ENCODE measurements at places on chromosomes 4 and X.

DNA sequence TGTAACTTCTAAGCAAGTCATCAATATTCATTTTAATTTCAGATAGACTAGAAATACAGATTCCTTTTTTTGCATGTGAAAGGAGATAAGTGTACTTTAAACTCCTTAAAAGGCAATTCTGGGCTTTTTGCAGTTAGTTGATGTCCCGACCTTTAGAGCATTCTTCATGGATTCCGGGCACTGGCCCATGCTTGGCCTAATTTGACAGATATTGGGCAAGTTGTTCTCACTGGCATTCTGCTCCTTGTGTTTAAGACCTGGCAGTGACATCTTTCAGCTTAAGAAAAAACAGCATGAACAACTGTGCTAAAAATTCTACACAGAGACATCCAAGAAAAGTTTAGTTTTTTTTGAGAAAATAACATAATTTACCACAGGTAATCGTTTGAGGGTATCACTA, 1037.2 kb downstream of the PCDH18 start:
- DNase-seq: no peak

DNA sequence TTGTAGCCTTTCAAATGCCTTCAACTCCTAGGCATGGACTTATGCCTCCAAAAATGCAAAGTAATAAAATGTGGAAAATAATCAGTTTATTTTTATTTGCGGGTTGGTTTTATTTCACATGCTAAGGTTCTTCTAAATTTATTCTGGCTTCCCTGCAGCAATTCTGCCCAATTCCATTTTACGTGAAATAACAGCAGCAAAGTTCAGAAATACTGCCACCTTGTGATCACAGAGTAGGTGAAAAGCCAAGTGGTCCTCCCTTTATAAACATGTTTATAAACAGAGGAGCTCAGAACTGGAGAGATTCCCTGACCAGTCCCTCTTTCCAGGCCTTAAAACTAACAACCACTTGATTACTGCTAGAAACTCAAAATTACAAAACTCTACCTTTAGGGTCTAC, 14.7 kb upstream of the DCHS2 start:
- no peak for DNase-seq

GRCh38 chr4:18012134-18012806, 9.3 kb downstream of the LCORL start:
- DNase-seq: no peak

DNA sequence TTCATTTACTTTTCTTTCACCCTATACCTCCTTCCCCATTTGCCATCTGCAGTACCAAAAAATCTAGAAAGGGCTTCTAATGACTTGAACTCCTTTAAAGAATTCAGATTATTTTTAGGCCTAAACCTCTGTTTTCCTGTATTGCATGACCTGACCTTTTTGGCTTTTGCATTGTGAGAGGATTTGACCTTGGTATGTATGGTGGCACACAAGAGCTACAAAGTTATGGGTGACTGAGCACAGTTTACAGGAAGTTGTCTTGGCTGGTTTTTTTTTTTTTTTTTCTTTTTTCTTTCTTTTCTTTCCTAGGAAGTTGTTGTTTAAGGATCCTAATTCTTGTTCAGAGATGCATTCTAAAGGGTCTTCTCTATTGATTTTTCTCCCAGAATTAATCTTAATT, 32.0 kb upstream of the MTMR8 start:
- DNase-seq: no peak

GRCh38 chr4:185341841-185342240, 53.9 kb downstream of the LRP2BP start:
- DNase-seq: no peak

- no peak for DNase-seq
Measured at GRCh38 chr4:2348786-2349185, 69.7 kb downstream of the ZFYVE28 start.

DNA sequence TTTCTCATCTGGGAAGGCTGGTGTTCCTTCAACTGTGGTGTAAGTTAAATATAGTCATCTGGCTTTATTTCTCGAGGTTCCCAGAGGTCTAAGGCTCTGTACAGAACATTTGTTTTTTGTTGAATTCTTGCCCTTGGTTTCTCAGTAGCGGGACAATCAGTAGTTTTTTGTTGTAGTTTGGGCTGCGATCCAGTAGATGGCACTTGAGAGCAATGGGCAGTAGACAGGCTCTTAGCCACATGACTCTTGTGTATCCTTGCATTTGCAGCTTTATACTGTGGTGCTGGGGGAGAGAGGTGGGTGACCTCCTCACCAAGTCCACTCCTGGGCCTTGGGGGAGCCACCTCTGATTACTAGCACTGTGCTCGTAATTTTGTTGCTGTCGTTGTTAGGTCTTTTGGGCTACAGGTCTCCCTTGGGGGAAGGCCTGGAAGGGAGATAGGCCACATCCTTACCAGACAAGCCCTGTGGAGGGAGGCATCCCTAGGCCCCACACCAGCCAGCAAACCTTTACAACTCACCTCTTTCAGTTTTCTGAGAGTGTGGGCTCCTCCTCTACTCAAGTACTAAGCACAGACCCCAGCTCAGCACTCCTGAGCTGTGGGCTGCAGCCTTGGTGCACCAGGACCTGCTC, 8.1 kb downstream of the ETDB start:
- DNase-seq: peak; percentile 29

- DNase-seq: no peak
Measured at GRCh38 chrX:78075787-78076389, 28.2 kb upstream of the PGK1 start.

- DNase-seq: no peak
Measured at GRCh38 chrX:106177982-106178321, 9.8 kb downstream of the PWWP3B start.

DNA sequence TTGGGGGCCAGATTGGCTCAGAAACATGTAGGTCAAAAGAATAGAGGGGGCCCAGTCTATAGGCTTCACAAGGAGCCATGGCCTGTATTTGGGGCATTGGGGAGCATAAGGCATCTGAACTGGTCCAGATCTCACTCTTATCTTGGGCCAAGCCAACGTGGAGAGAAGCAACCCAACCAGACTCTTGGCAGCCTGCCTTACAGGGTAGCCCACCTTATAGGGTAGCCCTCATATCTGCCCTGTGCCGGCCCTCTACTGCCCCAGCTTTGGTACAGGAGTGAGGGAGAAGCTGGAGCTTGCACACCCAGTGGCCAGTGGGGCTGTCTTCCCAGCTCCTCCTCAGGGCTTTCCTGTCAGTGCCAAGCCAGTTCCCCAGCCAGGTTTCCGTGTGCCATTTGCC, 142.2 kb downstream of the AMMECR1 start:
- no peak for DNase-seq

DNA sequence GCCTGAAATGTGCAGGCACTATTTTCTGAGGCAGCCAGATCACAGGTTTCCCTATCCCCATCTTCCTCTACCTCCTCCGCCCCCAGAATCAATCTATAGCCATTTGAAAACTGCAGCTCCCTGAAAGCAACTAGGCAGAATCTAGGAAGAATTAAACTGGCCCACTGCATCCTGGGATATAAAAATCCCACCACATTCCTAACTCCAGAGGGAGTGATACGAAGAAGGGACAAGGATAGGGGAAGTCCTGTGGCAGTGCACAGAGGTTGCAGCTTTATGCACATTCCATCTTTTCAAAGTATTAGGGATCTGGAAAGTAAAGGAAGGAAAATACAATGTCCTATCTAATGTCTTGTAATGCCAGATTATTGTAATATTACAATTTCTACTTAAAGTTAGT, 18.3 kb upstream of the HERC3 start:
- no peak for DNase-seq

DNA sequence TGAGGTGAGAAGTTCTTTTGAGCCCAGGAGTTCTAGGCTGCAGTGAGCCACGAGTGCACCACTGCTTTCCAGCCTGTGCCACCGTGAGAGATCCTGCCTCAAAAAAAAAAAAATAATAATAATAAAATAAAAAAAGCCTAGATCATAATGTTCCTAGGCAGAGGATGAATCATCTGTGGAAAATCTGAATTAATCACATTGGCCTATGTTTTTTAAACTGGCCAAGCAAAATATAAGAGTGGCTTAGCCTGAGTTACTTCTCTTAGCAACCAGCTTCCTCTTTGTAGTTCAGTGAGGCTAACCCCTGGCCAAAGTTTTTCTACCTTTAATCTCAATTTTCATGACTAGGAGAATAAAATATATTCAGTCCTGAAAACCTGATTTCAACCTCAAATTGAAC, 614.6 kb downstream of the PPP4R3C start:
- no peak for DNase-seq

GRCh38 chr4:8215001-8215427, 15.9 kb downstream of the SH3TC1 start:
- DNase-seq: no peak

DNA sequence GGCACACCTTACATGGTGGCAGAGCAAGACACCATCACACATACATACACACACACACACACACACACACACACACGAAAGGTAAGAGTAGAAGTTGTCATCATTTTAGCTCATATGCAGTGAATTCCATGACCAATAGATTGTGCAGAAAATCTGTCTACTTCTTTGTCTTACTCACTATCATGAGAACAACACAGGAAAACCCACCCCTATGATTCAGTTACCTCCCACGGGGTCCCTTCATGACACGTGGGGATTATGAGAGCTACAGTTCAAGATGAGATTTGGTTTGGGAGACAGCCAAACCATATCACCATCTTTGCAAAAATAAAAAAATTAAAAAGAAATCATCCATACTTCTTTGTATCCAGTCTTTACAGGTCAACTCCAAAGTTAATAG, 221.1 kb downstream of the BMPR1B start:
- DNase-seq: no peak

- DNase-seq: no peak
Measured at GRCh38 chr4:77465271-77465670, 140.3 kb upstream of the CXCL13 start.

- DNase-seq: no peak
Measured at GRCh38 chr4:95466791-95467190, 82.0 kb downstream of the UNC5C start.

- no peak for DNase-seq
Measured at GRCh38 chrX:4668802-4669536, 955.5 kb upstream of the PRKX start.

- DNase-seq: no peak
Measured at GRCh38 chr4:94621491-94622080, 136.2 kb upstream of the BMPR1B start.

DNA sequence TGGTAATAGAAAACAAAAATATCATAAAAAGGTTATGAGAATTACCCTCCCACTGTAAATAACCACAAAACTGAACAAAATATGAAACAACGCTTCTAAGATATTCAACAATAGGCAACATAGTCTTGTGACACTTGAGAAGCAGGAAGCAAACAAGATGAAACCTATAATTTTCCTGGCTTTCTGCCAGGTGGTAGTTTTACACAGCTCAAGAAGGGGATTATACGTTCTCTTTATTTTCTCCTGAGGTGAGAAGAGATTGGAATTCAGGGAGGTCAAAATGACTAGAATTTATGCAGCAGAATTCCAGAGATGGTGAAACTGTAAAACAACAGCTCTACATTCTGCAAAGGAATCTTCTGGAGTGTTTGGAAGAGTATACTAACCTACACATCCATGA, 186.0 kb downstream of the HHIP start:
- no peak for DNase-seq

GRCh38 chr4:98638661-98639060, 19.8 kb downstream of the TSPAN5 start:
- no peak for DNase-seq

DNA sequence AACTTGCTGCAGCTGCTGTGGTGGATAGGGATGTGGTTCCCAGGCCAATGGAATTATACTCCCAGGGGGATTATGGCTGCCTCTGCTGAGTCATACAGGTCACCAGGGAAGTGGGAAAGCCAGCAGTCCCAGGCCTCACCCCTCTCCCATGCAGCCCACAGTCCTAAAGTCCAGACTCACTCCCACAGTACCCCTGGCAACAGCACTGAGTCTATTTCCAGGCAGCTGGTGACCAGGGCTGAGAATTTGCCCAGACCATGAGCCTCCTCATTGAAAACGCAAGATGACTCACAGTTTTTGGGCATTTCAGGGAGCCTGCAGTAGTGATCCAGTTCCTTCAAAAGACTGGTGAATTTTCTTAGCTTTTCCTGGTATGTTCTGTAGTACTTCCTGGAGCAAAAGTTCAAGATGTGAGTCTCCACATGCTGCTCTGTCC, 137.6 kb downstream of the NPNT start:
- DNase-seq: no peak

DNA sequence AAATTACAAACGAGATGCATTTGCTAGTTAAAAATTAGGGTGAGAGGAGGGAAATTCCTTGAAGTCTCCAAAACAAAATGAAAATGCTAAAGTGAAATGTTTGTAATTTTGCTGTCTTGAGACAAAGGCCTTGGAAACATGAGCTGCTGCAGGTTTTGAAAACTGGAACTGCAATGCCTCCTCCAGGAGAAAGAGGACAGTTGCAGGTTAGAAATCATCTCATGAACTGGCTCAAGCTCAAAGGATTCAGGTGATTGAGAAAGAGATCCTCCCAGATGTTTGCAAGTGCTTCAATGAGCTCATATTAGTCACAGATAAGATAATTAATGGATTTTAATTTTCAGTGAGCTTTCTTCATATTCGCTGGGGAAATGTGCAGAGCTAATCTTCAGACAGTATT, 32.4 kb downstream of the SMPX start:
- no peak for DNase-seq

- DNase-seq: no peak
Measured at GRCh38 chr4:74437866-74438265, 7.1 kb upstream of the AREG start.

DNA sequence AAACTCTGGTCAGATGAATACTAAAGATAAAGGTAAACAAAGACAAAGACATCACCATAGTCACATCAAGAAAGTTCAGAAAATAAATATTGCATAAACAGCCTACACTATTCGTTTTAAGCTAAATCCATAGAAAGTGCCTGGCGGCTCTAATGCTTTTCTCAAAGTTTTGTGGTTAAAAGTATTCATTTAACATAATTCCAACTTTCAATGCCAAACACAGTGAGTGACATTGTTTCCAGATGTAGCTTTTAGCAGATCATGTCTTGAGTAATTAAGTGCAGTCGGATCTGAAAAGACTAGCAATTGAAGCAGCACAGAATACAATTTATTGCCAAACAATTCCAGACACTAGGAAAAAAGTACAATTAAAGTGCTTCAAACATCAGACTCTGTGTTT, 287.1 kb upstream of the ADGRL3 start:
- no peak for DNase-seq

GRCh38 chr4:1962980-1963379, 45.8 kb downstream of the NELFA start:
- no peak for DNase-seq

- DNase-seq: no peak
Measured at GRCh38 chr4:39877971-39878370, 99.7 kb downstream of the PDS5A start.

- DNase-seq: no peak
Measured at GRCh38 chr4:76326515-76326914, 20.0 kb downstream of the STBD1 start.

Data from activated CD8-positive, alpha-beta memory T cell treated with anti-CD3 and anti-CD28 coated beads, Interleukin-2, amount 50 U/mL, for 4 hours (primary cell).